Renal cortical epithelial cell (primary cell): ENCODE measurements at places on chromosomes 16 and 17.

GRCh38 chr16:20023190-20023589, 50.5 kb downstream of the GPR139 start:
- DNase-seq: peak; percentile 9

- DNase-seq: peak; percentile 20
These were observed 23.3 kb upstream of the CA10 start for GRCh38 chr17:52181782-52182181.

DNA sequence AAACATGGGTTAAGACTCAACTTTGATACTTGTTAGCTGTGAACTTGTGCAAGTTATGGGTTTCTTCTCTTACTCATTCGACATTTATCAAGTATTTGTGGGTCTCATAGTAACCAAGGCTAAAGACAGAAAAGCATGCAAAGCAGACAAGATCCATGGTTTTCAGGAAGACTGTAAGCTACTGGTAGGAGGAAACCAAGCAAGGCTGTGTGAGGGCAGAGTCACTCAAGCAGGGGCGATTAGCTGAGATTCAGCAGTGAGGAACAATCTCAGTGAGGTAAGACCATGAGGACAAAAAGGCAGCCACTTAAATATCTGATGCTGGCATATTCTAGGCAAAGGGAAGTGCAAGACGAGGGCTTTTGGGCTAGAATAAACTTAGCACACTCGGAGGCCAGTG, 29.5 kb downstream of the MBTD1 start:
- peak; percentile 49 for DNase-seq

DNA sequence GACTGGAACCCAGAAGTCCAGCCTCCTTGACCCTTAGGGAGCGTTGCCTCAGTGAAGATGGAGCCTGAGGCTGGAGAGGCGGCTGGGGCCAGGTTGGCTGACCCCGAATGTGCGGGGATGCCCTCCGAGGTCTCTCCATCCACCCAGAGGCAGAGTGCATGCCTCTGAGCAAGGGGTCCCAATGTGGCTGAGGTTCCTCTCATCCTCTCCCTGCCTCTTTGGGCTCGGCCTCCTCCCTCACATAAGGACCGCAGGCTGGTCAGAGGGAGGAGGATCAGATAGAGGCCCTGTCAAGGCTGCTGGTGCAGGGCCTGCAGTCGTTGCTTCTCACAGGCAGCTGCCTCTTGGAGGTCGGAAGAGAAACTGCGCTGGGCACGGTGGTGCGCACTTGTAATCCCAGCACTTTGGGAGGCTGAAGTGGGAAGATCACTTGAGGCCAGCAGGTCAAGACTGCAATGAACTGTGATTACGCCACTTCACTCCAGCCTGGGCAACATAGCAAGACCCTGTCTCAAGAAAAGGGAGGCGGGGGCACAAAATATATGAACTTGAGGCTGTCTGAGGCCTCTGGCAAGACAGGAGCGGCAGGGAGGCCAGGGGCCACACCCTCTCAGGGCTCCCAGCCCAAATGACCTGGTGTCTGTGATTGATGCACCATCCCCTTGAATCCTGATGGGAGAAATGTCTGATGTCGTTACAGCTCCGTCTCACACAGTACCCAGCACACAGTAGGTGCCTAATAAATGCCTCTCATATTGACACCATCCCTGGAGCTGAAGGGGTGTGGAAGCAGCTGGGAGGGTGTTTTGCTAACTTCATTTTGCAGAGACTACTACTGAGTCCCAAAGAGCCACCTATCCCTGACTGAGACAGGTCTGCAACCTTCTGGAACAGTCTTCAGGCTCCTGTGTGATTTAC, 220.1 kb upstream of the GSE1 start:
- no peak for DNase-seq

GRCh38 chr16:58519707-58520106, 4.4 kb downstream of the SETD6 start:
- no peak for DNase-seq

- peak; percentile 75 for DNase-seq
These were observed 12.6 kb upstream of the RNF222 start for GRCh38 chr17:8409966-8410882.

GRCh38 chr16:7597677-7598076, 265.0 kb downstream of the RBFOX1 start:
- DNase-seq: peak; percentile 1

GRCh38 chr17:18921912-18922451, 30.0 kb upstream of the SLC5A10 start:
- DNase-seq: peak; percentile 82

DNA sequence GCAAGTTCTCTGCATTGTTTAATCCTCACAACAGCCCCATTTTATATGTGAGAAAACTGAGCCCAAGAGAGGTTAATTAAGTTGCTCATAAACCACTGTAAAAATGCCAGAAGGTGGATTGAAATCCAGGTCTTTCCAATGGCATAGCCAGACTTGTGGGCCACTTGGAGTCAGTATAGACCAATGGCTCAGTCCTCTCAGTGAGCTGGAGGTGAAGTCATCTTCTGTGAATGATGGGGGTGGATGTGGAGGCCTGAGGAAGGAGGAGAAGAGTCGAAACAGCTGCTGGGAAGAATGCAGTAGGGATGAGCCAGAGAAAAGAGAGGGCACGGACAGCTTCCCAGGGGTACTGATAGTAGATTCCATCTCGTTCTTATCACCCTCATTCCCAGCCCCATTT, 213.4 kb downstream of the SOX9 start:
- peak; percentile 25 for DNase-seq

DNA sequence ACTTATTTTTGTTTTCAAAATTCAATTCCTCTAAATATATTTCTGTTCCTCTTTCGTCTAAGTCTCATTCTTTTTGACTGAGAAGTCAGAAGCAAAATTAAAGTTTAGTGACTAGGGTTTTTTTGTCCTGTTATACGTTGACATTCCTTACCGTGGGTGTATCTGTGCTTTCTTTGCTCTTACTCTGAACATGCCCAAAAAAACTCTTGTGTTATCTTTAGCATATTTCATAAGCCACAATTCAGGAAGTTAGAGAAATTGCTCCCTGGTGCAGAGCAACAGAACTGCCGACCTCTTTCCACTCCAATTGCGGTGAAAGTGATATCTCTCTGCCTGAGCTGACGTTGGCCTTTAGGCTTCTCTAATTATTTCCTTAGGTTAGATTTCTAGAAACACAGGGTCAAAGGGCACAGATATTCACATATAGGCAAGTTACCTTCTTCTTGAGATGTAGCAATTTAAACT, 65.7 kb downstream of the CENPV start:
- DNase-seq: peak; percentile 27

DNA sequence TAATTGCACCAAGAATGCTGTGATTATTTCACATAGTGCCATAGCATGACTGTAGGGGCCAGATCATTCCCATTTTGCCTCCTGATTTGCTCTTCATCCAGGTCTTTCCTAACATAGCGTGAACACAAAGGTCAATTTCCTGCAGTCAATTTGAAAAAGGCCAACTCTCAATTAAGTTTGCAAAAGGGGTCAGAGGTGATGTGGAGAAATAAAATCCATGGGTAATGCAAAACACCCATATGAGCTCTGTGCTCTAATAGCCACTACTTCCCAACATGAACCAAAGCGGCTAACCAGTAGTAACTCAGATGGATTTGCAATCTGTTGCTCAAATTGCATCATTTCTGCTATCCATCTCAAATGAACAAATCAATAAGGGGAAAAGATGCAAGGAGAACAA, 275.5 kb upstream of the SOX9 start:
- no peak for DNase-seq

- no peak for DNase-seq
These were observed 28.5 kb downstream of the MXRA7 start for GRCh38 chr17:76682296-76682695.

GRCh38 chr16:78925083-78925767, 675.3 kb downstream of the MAF start:
- no peak for DNase-seq

- no peak for DNase-seq
These were observed 606.3 kb downstream of the MAF start for GRCh38 chr16:78994135-78994745.

GRCh38 chr16:56401482-56401881, 23.9 kb downstream of the AMFR start:
- DNase-seq: no peak

DNA sequence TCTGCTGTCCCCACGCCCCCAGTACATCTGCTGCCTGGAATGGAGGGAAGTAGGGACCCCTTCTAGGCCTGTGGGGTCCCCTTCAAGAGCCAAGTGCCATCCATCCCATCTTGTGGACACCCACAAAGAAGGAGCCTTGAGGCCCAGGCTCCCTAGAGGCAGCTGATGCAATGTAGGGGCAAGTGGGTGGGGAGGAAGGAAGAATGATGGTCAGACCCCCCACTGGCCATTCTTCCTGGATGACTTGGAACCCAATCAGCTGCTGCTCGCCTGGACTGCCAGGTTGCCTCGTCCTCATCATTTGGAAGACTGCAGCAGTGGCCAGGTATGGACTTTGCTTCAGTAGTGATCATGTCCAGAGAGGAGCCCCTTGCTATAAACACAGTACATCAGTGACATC, 48.9 kb downstream of the SMPD3 start:
- DNase-seq: no peak

DNA sequence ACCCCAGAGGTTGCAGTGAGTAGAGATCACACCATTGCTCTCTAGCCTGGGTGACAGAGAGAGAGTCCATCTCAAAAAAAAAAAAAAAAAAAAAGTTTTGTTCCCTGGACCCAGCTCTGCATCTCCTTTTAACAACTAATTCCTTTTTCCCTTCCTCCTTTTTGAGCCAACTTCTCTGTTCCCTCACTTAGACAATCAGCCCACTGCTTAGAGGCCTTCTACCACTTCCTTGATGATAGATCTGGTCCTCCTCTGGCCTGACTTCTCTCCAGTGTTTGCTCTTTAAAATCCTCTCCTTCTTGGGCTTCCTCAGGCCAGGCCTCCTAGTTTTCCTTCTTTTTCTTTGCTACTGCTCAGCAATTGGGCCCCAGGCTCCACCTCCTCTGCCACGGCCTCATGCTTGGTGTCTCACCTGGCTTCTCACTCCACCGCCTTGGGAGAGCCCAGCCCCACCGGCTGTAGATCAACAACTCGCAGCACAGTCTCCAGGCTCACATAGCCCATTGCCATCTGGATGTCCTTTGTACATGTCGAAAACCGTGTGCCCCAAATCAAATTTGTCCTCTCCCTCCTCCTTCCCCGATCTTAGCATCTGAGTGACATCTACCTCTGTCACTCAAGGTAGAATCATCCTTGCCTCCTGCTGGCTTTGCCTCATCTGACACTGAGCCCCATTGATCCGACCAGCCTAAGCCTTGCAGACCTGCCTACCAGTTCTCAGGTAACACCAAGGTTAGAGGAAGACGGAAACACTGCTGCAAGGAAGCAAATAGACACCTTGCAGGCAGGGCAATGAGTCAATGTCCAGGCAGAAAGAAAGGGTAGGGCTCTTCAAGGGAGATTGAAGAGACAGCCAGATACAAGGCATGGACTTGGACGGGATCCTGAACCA, 17.4 kb downstream of the ARHGAP27 start:
- no peak for DNase-seq

GRCh38 chr17:7413346-7413985, 5.8 kb downstream of the NLGN2 start:
- no peak for DNase-seq

GRCh38 chr16:11614587-11615175, 28.0 kb upstream of the LITAF start:
- DNase-seq: no peak

DNA sequence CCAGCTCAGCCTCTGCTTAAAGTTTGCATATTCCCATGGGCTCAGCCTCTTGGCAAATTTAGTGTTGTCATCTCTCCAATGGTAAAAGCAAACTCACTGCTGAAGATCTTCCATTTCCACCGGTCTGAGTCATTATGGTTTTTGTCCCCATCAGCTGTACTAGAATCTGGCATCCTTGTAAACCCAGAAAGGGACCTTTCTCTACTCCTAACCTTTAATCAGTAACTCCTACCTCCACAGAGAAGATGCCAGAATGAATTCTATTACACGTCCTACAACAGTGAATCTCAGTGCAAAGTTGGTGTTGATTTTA, 45.8 kb downstream of the ZNF652 start:
- peak; percentile 32 for DNase-seq

- no peak for DNase-seq
These were observed 2.5 kb downstream of the ERN2 start for GRCh38 chr16:23710504-23710903.

GRCh38 chr16:89791278-89791995, 25.0 kb downstream of the FANCA start:
- no peak for DNase-seq

- DNase-seq: peak; percentile 56
These were observed 12.3 kb downstream of the RFFL start for GRCh38 chr17:35051183-35051578.

- DNase-seq: no peak
These were observed 339.9 kb downstream of the SEC14L1 start for GRCh38 chr17:77480509-77481215.

DNA sequence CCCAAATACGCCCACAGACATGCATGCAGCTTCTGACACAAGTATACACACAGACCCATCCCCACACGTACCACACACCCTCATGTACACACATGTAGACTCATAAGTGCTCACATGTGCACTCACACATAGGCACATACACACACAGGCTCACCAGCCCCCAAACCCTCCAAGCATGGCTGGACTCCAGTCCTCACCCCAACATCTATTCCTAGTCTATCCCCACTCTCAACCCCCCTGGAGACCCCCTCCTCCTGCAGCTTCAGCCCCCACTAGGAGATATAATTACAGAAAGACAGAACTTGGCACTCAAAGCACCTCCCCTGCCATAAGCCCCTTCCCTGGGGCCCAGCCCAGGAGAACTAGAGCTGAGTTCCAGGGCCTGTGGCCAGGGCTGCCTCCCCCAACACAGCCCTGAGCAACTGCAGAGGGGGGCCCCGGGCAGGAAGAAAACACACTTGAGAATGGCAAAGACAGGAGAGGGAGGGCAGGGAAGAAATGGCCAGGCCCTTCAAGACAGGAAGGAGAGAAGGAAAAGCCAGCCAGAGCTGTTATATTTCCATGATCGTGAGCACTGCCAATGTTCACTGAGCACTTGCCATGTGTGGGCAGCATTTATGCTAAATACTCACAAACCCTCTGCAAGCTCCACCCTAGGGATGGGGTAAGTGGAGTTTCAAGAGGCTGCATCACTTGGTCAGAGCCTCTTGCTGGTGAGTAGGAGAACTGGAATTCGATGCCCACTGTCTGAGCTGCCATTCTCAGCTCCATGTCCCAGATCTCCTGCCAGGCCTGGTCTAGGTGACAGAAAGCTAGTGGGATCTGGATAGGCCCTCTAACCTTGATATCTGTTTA, 224.5 kb downstream of the ZNF423 start:
- no peak for DNase-seq

- peak; percentile 57 for DNase-seq
These were observed 7.7 kb downstream of the HAPSTR1 start for GRCh38 chr16:9099131-9099625.

DNA sequence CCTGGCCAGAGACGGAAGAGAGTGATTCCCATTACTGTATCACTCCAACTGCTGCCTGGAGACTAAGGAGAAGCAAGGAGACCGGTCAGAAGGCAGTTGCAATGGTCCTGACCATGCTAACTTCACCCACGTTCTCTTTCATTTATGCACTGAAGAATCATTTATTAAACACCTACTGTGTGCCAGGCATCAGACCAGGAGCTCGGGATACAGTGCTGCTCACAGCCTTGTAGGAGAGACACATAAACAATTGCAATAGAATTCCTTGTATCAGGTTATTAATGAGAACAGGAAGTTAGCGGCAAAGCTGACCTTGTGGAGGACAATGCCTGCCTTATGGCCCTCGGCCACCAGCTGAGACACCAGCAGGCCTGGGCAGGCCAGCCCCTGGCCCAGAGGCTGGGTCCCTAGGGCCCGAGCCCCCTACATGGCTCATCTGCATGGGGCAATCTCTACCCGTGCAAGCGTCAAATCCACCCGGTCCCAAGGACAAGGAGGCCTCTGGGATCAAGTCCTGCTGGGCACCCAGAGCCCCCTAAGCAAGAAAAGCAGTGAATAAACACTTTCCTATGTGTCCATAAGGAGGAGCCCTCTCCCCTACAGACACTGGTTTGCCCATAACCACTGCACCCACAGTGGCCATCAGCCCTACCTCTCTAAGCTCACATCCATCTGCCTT, 8.6 kb upstream of the ENPP7 start:
- DNase-seq: no peak
